ENCODE measurements at places on chromosomes 5 and 9.

- DNase-seq, result no peak
These were observed 421.5 kb downstream of the KIAA0825 start for GRCh38 chr5:94196953-94197352.

- DNase-seq, result no peak
These were observed 46.6 kb downstream of the ATP10B start for GRCh38 chr5:160805376-160805775.

DNA sequence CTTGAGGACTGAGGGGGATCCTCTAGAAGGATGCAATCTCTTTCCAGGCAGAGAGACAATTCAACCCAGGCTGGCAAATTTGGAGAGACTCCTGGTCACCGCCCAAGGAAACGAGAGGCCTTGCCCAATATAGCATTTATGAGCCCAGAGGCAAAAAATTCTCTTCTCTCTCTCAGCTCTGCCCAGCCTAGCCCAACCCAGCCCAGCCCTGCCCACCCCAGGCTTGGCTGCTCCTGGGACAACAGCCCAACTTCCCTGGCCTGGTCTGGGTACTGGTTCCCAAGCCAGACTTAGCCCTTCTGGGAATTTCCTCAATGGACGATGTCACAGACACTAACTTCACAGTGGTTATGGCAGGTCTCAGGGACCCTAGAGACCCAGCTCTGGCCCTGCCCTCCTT, 116.5 kb downstream of the PSD2 start:
- no peak for DNase-seq

DNA sequence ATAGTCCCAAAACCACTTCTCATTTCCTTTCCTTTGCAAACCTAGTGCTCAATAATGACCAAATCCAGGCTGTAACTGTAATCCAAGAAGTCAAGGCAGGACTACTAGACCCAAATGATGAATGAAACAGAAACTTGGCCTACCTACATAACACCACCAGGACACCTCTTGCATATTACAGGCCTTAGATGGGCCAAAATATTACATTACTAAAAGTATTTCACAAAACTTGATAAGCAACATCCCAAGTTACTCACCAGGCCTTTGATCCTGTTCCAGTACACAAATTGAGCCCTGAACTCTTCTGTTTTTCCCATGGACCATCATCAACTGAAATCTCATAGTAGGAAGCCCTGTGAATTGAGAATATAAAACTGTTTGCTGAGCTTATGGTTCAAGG, 34.8 kb downstream of the NADK2 start:
- no peak for DNase-seq

GRCh38 chr9:88680505-88681160, 145.7 kb downstream of the NXNL2 start:
- DNase-seq, result no peak

DNA sequence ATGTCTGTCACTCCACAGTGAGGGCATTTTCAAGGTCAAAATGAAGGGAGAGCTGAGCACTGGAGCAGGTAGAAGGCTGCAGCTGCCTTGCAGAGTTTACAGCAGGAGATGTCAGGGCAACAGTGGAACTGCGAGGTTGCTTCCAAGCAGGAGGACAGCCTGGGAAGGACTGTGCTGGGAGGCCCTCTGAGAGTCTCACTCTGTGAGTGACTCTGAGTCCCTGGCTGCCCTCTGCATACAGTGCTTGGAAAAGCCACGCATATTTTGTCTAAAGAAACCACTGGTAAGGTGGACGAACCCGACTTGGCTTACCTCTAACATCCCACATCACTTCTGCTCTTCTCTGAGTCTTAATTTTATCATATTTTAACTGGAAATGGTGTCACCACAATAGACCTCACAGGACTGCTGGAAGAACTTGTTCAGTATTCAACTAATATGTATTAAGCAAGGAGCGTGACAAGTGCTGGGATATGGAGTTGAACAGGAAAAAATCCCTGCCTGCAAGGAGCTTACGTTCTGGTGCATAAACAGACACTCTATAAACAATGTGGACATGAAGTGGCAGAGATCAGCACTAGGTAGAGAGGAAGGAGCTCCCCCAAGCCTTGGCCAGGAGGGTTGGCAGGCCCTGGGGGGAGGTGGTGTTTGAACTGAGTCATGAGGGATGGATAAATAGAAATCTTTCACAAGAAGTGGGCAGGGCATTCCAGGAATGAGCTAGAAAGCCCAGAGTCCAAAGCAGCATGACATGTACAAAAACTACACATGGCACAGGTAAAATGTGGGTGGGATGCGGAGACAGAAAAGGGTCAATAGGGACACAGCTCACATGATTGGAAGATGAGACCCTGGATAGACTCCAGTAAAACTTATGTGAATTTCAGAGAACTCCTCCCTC, 64.0 kb upstream of the FOXE1 start:
- DNase-seq, result no peak

DNA sequence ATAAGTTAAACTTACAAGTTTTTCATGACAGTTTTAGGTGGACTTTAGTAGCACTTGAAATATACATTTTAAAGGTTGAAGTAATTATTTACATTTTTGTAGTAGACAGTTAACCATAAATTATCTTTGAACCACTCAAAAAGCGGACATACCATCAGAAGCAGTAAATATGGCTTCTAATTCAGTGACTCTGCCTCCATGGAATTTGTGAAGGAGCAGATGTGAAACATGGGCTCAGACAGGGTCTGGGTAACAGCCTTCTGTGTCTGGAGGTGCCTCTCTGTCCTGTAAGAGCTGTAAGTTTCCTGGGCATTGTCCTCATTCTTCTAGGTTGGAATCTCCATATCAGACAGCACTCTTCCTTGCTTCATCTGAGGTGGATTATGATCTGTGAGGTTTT, 12.4 kb downstream of the RLN2 start:
- DNase-seq, result no peak

DNA sequence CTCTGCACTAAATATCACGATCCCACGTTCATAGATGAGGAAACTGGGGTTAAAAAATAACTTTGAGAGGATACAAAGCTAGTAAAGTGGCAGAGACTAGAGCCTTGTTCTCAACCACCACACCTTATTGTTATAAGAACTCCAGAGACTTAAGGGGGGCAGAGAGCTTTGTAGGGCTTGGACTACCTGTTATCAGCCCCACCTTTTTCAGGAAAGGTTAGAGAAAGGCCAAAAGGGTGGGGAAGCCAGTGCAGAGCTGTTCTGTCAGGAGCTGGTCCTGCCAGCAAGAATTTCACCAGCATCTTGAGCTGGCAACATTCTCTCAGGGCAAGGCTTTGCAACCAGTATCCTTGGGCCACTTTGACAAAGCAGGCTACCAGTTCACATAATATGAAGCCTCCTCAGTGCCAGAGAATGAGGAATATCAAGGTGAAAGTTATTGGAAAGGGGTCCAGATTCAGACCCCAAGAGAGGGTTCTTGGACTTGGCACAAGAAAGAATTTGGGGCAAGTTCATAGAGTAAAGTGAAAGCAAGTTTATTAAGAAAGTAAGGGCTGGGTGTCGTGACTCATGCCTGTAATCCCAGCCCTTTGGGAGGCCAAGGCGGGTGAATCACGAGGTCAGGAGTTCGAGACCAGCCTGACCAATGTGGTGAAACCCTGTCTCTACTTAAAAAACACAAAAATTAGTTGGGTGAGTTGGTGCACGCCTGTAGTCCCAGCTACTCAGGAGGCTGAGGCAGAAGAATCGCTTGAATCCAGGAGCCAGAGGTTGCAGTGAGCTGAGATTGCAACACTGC, 66.2 kb upstream of the CLINT1 start:
- no peak for DNase-seq

DNA sequence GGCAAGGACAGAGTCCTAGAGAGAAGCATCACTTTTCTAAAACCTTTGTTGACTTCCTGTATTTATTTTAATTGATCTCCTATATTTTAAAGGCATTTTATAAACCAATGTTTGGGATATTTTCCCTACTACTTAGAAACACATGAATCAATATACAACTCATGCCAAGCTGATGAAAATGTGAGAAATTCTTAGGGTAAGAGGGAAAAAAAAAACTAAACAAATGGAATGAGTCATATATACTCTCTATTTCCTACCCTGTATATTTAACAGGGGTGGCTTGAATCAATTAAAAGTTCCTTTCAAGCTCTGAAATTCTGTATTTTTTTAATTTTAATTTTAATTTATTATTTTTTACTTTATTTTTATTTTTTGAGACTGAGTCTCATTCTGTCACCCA, 19.6 kb downstream of the BAAT start:
- DNase-seq, result no peak

GRCh38 chr5:154740957-154741356, 14.2 kb upstream of the LARP1 start:
- no peak for DNase-seq

GRCh38 chr9:119803679-119804078, 434.4 kb upstream of the BRINP1 start:
- no peak for DNase-seq

DNA sequence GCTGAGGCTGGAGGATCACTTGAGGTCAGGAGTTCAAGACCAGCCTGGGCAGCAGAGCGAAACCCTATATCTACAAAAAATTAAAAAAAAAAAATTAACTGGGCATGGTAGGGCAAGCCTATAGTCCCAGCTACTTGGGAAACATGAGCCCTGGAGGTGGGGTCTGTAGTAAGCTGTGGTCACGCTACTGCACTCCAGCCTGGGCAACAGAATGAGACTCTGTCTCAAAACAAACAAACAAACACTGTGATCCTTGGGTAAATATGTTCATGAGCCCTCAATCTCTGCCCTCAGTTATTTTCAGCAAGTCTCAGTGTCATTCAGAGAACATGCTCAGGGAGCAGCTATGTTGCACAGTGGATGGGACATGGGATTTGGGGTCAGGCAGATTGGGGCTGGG, 76.2 kb downstream of the PTTG1 start:
- DNase-seq, result no peak

DNA sequence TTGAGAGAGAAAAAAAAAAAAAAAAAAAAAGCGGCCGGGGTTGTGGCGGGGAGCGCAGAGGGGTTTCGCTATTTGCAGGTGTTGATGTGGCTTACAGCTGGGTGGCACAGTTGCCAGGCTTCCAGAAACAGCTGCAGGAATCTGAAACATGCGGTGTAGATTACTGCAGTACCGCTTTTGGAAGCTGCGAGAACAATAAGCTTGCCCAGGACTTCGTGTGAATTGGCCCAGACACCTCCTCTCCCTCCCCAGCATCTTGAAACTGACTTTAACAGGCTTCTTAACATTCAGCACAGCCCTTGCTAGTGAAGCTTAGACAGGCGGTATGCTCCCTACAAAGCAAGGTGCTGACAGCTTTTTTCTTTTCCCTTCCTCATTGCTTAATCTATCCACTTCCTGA, 104.0 kb downstream of the ATP10B start:
- no peak for DNase-seq

DNA sequence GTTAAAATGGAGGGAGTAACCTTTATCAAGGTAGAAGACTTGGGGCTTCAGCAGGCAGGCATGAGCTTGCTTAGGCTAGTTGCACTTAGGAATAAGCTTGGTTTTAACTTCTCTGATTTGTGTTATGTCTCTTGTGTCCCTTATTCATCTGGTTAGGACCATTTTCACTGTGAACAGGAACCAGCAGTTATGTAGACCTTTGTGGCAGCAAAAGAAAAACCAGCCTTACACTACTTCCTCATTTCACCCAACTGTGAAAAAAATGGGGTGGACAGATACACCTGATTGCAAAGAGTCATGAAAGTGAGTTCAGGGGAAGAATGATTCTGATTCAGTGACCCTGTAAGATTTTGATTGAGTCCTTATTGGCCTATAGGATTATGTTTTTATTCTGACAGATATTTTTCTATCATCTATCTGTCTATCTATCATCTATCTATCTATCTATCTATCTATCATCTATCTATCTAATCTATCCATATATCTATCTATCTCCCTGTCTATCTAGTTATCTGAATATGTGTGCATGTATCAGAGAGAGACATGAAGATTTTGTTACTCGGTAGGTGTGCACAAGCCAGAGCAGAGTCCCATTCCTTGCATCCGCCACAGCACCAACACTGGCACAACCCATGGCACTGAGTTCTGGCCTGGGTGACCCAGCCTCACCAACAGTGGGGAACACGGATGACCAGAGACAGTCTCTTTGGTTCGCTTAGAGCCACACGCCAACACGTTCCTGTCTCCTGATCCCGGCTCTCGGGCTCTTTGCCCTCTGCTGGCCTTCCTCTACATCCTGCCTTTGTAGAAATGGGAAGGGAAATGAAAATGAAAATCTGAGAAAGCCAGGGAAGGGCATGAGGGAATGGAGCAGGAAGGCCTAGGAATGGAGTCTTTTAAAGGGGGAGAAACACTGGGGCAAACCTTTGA, 1.3 kb upstream of the ZNF366 start:
- DNase-seq, result no peak

DNA sequence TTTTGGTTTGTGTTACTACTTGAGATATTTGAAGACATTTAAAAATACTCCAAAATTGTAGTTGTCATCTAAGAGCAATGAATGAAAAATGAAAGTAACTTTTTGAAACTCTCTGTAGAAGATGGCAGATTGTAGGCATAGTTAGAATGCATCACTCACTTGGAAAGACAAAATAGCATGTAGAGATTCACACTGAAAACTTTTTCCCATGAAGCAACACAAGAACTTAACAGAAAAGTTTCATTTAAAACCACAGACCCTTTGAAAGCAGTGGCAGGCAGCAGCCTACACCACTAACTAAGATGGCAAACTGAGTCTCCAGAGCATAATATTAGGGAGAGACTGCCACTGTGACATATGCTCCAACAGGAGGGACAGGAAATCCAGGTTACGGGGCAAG, 18.9 kb upstream of the FAM174A start:
- no peak for DNase-seq

- DNase-seq, result no peak
These were observed 7.5 kb downstream of the SLC22A5 start for GRCh38 chr5:132376694-132377641.

GRCh38 chr5:171850324-171850947, 64.8 kb downstream of the SMIM23 start:
- no peak for DNase-seq

DNA sequence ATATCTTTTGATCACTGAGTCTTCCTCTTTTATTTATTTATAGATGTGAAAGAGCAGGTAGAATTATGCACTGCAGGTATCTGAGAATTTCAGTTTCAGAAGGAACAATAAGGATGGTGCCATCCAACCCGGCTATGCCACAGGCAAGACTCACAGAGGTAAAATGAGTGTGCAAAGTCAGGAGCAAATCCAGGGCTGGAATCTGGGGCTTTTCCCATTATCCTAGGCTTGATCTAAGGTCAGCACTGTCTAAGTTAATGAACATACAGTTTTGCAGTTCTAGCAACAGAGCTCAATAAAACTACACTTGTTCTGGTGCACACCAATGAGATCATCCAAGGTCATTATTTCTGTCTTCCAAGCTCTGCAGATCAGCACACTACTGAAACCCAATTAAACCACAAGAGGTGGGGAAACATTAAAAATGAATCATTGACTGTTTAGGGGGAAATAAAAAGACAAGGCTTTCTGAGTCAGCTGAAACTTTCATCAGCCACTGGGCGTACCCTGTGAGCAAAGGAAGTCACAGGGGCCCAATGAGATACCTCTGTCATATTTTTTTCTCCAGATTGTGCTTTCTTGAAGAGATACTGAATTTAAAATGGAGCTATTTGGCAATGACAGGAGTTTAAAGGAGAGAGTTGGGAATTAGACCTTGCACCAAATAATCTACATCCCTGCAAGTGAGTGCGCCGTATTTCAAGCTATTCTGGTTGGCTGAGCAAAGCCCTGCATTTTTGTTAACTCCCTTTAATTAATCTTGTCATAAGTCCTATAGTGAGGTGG, 662.2 kb upstream of the ZNF608 start:
- no peak for DNase-seq

GRCh38 chr5:124274949-124275348, 471.5 kb downstream of the ZNF608 start:
- DNase-seq, result no peak
